NAMALWA (cell line): ENCODE measurements at places on chromosomes 1 and 21.

GRCh38 chr1:228182296-228183030 is 16.9 kb downstream of the IBA57 start:
- no peak for DNase-seq

DNA sequence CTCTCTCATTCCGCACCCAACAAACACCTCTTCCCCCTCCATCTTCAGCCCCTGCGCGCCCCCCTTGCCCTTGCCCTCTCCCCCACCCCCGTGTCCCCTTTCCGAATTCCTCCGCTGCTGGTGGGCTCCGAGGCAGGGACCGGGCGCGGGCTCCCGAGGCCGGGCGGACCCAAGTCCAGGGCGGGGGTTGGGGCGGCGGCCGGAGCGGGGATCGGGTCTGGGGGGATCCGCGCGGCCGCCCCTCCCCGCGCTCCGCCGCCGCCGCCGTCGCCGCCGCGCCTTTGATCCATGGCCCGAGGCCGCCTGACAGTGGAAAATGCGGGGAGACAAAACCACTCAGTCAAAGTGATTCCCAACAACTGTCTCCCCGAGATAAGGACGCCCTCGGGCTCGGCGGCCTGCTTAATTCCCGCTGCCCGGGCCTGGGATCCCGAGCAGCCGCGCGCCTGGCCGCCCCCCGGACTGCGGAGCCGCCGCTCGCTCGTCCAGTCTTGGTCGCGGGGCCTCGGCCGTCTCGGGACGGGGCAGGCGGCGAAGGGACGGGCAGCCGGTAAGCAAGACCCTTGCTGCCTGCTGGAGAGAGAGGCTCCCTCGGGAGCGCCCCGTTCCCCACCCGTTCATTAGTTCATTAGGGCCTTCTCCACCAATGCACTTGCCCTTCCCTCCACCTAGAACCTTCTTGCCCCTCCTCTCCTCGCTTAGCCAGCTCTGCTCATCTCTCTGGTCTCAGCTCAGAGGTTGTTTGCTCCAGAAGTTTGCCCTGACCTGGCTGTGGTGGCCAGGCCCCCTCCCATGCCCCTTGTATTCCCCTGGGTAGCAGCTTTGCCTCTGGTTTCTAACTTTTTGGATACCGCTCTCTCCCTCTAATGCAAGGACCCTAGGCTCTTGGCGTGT is 86.4 kb downstream of the PAX7 start:
- DNase-seq = no peak

DNA sequence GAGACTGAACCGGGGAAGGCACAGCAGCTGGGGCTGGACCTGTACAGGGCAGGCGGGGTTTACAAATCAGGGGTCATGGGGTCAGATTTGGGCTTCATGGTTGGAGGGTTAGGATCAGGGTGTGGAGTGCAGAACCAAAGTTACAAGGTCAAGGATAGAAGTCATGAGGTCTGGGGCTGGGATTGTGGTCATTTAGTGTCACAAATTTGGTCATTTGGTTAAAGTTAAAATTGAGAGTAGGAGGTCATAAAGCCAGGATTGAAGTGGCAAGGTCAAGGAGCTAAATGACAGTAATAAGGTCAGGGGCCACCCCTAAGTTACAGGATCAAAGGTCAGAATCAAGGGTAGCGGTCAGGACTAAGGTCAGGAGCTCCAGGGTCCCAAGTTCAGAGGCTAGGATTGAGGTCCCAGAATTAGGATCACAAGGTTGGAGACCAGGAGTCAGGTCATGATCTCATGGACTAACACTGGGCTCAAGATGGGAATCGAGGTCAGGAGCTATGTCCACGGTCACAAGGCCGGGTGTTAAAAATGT is 20.4 kb downstream of the SERINC2 start:
- no peak for DNase-seq

DNA sequence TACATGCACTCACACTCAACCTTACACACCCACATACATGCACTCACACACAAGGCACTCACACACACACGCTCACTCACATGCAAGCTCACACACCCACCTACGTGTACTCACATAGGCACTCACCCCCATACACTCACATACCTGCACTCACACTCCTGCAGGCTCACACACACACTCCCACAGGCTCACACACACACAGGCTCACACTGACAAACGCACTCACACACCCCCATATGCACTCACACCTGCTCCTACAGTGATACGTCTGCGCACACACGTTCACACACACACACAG is 19.1 kb upstream of the TMEM52 start:
- no peak for DNase-seq

DNA sequence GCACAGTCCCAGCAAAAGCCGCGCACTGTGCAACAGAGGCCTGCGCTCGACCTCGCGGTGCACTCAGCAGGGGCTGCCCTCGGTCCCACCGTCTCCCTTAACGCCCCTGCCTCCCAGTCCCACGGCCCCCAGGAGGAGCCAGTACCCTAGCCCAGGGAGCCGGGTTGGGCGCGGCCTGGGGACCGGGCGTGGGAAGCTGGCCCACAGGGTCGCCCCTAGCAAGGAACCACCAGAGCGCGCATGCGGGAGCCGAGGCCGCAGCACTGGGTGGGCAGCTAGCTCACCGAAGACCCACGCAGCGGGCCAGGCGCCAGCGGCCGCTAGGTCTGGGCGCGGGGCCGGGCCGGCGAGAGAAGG is 21.6 kb upstream of the ZNF678 start:
- DNase-seq = no peak

DNA sequence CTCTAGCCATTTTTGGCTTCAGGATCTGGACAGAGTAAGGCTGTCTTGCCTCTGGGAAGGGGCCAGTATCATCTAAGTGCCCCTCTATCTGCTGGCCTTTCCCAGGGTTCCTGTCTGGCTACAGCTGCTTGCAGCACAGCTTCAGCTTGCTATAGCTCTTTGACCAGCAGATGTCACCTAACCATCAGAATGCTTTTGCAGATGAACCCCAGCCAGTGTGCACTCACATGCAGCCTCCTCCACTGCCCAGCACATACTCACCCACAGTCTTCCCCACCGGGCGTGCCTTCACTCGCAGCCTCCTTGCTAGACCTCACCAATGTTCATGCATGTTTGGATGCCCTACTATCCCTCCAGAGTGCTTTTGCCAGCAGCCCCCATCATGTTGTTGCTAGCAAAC is 769.0 kb downstream of the BRINP3 start:
- peak; percentile 42 for DNase-seq

- DNase-seq = no peak
Measured at GRCh38 chr1:25875856-25876692, 566 bp upstream of the PAQR7 start.

DNA sequence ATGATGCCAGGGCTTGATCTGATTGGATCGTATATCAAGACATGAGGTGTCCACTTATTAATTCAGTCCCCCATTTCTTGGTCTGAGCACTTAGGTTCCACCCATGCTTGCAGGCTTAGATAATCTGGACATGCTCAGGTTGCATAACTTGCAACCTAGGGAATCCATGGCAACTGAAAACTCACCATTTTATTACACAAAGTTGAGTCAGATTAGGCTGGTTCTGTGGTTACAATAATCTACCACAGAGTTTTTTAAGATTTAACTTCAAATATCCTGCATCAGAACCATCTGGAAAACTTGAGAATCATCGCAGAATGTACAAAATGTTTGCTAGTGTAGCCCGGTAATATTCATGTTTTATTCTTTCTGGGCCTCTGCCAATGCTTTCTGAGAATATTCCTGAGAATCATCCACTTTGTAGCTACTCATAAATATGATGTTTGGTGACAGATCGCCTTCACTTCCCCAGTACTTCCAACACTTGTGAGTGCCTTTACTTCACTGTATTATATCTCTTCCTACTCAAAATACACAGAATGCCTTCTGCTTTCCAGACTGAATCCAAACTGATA is 707.2 kb upstream of the ADAMTS5 start:
- DNase-seq = no peak

- DNase-seq = no peak
Measured at GRCh38 chr21:15210235-15210678, 145.5 kb upstream of the NRIP1 start.

DNA sequence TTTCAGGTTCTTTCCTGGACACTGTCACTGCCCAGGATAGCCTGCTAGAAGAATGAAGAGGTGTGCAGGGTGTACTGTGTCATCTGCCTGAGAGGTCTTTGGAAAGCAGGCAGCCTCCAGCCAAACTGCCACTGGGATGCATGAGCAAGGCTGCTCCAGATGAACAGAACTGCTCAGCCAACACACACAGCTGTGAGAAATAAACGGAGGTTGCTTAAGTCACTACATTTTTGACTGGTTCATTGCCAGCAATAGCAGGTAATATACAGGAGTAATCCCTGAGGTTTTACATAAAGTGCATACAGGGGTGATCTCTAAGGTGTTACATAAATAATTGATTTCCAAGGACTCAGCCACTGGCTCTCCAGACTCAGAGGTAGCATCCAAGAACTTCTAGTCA is 516.9 kb downstream of the BRINP3 start:
- DNase-seq = no peak

DNA sequence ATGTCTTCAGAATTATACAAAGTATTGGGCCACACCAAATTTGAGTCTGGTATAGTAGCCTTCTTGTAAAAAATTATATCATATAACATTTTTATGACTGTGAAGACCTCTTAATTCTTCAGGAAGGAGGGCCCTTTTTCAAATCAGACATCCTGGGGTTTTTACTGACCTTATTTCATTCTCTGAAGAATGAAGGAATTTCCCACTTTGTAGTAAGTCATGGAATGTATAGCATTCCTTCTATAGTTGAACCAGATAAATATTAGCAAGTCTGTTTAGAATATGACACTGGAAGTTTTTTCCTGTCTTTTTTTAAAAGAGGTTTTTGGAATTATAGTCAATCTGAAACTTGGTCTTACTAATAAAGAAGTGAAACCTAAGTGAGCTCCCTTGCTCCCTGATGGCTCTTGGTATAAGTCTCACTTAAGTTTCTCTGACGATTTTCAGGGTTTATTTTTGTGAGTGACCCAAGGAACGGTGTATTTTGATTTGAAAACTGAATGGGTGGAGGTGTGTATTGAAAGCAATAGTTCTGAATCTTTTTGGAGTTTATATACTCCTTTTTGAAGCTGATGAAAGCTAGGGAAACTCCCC is 23.7 kb downstream of the SNX27 start:
- no peak for DNase-seq
